Ureter (tissue), 1 donor: ENCODE measurements at places on chromosomes 3 and 15.
A peak's percentile ranks its signal among the peaks of the same experiment; 100 is the strongest.

DNA sequence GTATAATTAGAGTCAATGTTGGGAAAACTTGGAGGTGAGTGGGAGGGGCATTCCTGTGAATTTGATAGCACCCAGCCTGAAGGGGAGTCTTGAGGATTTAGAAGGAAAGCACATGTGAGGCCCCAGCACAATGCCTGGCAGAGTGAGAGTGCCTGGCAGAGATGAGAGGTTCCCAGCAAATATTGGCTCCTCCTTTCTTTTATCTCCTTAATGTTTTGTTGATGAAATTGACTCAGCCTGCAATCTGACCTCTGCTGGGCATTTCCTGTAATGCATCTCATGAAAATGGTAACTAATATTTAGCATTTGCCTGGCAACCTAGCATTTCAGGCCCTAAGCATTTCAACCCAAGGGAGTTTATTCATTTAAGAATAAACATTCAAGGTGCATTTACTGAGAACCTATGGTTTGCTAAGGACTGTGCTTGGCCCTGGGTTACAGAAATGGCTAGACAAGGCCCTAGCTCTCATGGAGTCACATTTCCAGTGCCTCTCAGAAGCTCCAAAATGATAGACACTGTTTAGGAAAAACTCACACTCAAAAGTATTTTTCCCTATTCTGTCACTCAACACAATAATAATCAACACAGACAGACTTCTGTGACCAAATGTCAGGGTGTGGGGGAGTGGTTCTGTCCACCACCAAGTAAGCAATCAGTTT lies 19.0 kb downstream of the PDHB start:
- DNase-seq = peak; percentile 56

GRCh38 chr3:123019161-123019560 lies 8.4 kb downstream of the SEMA5B start:
- no peak for DNase-seq

DNA sequence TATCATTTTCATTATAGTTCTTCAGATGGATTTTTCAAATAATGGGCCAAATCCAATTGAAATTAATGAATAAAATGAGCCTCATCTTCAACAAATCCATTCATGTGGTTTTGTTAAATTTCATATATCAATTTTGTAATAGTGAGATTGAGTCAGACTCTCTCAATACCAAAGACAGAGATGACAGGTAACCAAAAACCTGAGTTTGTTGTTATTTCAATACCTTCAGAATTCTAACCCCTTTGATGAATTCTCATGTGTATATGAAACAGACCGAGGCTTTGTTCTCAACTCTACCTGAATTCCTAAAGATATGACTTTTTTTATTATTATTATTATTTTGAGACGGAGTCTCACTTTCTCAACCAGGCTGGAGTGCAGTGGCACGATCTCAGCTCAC lies 92.8 kb downstream of the FOXP1 start:
- no peak for DNase-seq

DNA sequence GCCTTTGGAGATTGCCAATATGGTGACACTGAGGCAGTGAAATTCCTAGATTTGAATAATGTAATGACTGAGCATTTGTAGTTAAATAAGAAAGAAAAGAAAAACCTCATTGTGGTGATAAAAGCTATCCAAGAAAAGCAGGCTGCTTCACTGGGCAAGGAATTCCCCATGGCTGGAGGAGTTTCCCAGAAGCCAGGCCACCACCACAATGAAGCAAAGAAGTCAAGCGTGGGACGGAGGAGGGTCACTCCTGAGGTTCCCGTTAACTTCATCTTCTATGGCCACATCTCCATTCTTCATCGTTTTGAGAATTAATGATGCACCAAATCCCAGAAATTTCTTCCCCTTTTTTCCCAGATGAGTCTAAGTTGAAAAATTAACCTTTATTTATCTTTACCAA lies 185.8 kb upstream of the BCL6 start:
- no peak for DNase-seq

DNA sequence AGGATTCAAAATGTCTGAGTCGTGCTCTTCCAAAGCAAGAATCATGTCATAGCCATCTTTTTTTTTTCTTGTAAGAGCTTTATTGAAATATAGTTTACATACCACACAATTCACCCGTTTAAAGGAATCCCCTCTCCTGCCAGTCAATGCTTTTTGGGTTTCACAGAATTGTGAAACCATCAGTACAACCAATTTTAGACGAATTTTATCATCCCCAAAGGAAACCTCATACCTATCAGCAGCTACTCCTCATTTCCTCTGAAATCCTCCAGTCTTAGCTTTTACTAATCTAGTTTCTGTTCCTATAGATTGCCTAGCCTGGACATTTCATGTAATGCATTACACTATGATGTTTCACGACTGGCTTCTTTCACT lies 39.6 kb downstream of the ADIPOQ start:
- no peak for DNase-seq

DNA sequence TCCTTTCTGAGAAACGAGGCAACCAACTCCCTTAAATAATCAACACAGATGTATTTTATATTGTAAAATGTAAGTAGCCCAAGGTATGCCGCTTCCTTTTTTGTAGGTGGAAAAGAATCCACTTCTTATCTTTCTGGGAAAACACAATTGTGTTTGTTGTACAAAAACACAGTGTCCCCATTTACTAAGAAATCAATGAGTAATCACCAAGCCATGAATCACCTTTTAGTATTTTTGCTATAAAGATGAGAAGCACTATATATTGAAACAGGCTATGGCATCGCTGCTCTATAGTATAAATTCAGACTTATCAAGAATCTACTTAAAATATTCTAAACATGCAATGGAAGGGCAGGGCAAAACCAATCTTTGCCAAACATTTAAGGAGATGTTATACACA lies 104.0 kb downstream of the TNIK start:
- no peak for DNase-seq

GRCh38 chr15:42650208-42651066 lies 75.0 kb downstream of the STARD9 start:
- peak; percentile 67 for DNase-seq

DNA sequence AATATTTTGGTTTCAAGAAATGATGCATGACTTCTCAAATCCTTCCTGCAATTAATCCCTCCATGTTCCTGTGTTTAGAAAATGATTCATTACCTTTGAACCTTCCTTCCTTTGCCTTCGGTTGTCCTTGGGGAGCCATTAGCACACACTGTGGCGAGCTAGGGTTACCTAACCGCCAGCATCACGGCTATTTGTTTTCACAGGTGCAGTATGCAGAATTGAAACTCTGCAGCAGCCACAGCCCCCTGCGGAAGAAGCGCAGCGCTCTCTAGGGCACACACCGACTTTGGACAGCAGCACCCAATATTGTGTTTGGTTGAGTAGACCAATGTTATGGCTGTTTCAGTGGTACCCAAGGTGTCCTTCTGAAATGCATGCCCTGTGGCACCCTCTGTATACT lies 247.4 kb downstream of the MCTP2 start:
- DNase-seq = no peak

GRCh38 chr15:79453446-79453845 lies 21.3 kb downstream of the MINAR1 start:
- no peak for DNase-seq

DNA sequence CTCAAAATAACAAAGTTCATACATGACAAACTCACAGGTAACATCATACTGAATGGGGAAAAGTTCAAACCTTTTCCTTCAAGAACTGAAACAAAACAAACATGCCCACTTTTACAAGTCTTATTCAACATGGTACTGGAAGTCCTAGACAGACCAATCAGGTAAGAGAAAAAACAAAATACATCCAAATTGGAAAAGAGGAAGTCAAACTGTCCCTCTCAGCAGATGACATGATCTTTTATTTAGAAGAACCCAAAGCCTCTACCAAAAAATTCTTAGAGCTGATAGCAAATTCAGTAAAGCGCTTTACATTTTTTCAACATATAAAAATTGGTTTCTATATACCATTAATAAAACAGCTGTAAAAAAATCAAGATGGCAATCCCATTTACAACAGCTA lies 219.4 kb downstream of the STAG1 start:
- DNase-seq = no peak

DNA sequence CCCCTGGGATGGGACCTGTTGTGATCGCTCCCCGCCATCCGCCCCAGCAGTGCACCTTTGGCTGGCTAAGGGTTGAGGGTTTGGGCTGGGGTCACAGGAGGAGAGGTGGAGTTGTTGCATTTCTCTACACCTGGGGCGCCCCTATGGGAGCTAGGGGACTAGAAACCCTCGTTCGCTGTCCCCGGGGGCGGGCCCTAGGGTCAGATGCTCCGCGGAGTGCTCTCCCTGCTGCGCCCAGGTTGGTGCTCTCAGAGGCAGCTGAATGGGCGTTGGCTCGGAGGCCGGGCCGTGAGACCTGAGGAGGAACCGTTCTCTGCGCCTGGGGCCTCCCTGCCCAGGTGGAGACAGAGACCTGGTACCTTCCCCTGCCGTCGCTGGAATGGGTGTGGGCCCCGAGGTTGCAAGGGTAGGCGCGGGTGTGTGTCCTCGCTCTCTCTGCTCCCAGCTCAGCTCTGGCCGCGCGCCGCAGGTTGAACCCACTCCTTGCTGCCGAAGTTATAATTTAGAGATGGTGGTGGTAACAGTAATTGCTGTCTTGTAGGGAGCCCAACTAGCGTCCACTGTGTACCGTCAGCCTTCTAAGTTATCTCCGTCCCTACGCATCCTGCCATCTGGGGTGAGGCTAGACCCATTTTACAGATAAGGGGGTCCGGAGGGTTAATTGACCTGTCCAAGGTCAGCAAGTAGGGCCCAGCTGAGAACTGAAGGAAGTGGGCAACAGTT lies 965 bp downstream of the FLNB start:
- peak; percentile 53 for DNase-seq

GRCh38 chr3:94101860-94102259 lies 39.0 kb downstream of the NSUN3 start:
- DNase-seq = no peak

DNA sequence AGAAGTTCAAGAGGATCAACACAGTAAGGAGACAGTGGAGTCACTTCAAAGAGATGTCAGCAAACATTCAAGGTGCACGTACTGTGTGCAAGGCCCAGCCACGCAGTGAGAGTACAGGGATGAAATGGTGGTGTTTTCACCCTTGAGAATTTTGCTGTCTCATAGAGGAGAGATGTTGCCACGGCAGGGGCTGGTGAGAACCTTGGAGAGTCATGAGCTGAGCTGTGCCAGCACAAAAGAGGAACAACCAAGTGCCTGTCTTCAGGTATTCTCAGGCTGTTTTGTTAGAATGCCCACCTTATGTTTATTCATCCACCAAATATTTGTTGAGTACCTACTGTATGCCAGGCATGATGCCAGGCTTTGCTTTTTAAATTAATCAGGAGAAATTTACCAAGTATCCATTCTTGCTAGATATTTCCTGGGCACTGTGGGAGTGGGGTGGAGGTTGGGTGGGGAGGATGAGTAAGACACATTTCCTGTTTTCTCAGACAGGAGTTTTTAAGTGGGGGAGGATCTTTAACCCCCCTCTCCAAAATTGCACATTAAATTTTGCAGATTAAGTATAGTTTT lies 72.6 kb downstream of the SLC6A11 start:
- no peak for DNase-seq
